ENCODE measurements at places on chromosomes 2 and 18.

DNA sequence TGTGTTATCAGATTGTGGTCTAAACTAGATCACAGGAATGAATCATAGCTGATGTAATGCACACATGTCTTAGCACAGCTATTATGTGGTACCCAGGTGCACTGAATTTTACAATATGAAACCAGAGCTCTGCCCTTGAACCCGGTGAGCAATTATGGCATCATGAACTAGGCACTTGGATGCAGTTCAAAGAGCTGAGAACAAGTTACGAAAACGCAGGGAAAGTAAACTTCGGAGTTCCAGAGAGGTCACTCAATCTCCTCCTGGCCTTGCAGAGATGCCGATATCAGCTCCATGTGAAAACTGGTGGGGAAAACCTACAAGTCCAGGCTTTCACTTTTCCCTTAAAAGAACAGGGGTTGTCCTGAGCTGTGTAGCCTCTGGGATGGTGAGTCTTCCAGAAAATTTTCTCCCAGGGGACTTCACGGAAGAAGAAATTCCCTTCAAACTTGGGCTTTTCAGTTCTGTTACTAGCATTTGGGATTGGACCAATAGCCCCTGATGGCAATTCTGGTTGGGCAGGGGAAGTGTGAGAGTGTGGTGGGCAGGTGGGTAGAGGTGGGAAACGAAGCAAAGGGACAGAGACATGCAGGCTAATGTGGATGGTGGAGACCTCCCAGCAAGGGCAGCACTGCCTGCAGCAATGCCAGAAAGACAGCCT is 71.1 kb upstream of the SH3BP4 start:
- no peak for DNase-seq

GRCh38 chr2:109545828-109546713 is 67.7 kb downstream of the SEPTIN10 start:
- peak; percentile 60 for DNase-seq

GRCh38 chr2:148586522-148587128 is 57.9 kb upstream of the EPC2 start:
- no peak for DNase-seq

DNA sequence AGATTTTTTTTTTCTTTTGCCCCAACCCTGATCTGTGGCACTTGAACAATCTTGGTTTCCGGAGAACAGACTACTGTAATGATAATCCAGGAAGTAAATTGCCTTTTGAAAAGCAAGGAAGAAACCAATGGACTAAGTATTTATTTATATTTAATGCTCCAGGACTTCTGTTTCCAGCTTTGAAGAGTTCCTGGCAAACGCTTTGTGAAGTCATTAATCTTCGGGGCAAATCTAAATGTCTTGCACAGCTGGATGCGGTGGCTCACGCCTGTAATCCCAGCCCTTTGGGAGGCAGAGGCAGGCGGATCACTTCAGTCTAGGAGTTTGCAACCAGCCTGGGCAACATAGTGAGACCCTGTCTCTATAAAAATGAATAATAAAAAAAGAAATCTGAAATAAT is 135.1 kb upstream of the GATA6 start:
- no peak for DNase-seq

GRCh38 chr18:78871618-78872017 is 108.0 kb upstream of the SALL3 start:
- DNase-seq = no peak

DNA sequence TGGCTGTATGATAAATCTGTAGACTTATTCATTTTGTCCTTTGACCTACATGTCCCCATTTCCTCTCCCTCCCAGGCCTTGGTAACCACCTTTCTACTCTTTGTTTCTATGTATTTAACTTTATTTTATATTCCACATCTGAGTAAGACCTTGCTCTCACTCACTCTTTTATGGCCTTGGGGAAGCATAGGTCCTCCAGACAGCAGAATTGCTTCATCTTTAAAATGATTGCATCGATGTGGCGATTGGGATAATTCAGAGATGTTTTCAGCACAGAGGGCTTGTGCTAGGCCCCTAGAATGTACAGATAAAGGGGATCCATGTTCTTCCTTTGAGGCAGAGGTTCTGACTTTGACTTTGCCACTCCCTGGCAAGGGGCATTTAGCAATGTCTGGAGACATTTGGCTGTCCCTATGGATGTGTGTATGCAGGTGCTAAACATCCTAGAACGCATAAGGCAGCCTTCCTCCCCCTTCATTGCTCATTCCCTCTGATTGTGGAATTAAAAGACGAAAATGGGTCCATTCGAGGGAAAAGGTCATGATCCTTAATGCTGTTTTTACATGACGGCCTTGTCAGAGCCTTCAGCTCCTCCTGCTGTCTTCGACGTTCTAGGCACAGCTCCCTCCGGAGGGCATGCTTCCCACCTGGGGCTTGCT is 1.2 kb upstream of the GPR39 start:
- no peak for DNase-seq
